Ascending aorta (tissue), 2 donors: ENCODE measurements at places on chromosomes 7 and 10.
A peak's percentile ranks its signal among the peaks of the same experiment; 100 is the strongest.

DNA sequence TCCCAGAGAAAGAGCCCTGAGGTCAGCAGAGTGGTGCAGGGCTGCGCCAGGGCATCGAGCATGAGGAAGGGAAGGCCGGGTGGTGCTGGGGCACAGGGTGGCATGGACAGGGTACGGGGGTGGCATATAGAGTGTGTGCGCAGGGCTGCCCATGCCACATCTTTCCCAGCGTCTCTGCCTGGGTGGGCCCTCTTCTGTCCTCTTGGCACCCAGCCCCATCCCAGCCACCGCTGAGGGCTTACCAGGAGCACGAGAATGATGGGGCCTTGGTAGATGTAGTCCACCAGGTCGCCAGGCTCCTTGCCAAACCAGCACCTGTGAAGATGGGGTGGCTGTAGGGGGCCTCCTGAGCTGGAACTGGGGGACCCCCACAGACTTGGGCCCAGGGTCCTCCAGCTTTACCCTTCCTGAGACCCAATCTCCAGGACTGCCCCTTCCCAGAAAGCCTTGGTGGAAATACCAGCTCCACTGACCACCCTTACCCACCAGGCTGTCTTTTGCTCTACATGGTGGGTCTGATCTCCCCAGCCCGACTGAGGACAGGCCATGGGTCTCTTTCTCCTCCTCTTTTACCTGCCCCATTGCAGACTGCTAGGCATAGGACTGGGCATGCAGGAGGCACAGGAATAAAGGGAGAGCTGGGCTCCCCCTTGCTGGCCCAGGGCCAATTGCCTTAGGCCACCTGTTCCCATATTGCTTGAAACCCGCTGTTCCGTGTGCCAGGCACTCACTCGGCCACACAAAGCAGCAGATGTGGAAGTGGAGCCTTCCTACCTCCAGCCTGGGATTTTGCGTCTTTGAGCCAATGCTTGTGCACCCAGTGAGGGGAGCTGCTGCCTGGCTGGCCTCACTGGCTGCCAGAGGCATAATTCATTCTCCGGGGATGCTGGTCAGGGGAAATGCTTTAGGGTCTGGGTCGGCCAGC, 21.7 kb downstream of the CRHR2 start:
- no peaks in the 10 kb centered on the region for H3K4me1 ChIP-seq
- no peaks in the 10 kb centered on the region for H3K36me3 ChIP-seq
- no peak for DNase-seq
- no peak overlapping the region for H3K4me3 ChIP-seq
- no peaks in the 10 kb centered on the region for H3K27me3 ChIP-seq
- no peak overlapping the region for H3K27ac ChIP-seq

DNA sequence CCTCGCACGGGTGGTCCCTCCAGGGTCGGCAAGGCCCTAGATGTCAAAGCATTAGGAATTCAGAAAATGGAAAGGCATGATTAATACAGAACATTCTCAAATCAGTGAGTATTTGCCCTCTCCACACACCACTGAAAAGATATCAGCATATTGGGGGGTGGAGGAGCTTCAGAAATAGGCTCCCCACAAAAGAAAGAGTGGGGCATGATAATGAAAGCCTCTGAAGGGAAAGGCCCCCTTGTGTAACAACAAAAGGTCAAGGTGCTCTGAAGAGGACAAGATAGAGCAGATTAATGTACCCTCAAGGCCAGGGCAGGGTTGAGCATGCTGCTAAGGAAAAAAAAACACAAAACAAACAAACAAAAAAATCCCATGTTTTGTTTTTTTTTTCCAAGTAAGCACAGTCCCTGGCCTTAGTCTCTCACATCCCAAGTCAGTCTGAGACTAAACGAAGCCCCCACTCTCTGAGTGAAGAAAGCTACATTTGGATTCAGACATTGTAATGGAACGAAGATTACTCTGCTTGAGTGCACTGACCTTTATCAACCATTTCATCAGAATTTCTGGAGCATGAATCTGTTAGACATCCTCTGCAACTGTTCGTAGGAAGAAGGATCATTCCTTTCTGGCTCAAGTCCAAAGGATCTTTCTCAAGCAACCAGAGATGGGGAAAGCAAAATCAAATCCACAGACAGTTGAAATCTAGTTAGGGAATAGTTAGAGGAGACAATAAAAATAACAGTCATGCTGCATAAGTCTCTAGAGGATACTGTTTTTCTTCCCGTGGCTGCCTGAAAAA, 27.4 kb upstream of the DGKI start:
- H3K36me3 ChIP-seq = peaks cover 52% of the 10 kb centered on the region
- DNase-seq = no peak
- H3K4me3 ChIP-seq = no peak overlapping the region
- peaks cover 38% of the 10 kb centered on the region for H3K4me1 ChIP-seq
- peak overlapping the region; percentile 42 for H3K27ac ChIP-seq
- H3K27me3 ChIP-seq = no peaks in the 10 kb centered on the region

DNA sequence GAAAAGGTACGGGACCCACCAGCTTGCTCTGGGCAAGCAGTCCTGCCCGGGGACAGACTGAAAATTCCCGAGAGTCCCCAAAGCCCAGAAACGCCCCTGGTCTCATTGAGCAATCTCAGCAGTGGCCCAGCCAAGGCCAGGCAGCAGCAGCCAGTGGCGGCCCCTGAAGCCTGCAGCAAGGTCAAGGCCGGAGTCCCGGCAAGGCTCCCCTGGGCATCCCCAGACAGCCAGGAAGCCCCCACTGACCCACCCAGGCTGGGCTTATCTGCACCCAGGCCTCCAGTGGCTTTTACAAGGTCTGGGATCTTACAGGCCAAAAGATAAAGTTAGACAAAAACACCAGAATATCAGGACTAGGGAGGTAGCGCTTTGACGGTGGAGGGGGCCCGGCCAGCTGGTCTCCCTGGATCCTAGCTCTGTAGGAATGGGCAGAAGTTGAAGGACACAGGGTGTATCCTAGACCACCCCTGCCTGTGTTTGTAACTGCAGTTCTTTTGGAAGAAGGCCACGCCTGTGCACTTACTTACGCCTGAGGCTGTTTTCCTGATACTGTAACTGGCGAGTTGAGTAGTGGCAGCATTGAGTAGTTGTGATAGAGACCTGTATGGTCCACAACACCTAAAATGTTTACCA, 130.5 kb upstream of the NPS start:
- peaks cover 13% of the 10 kb centered on the region for H3K36me3 ChIP-seq
- H3K27ac ChIP-seq = no peak overlapping the region
- H3K4me1 ChIP-seq = no peaks in the 10 kb centered on the region
- H3K27me3 ChIP-seq = no peaks in the 10 kb centered on the region

- no peak for DNase-seq
- peaks cover 13% of the 10 kb centered on the region for H3K27me3 ChIP-seq
- peaks cover 4% of the 10 kb centered on the region for H3K4me1 ChIP-seq
Measured at GRCh38 chr10:101282947-101283346, 53.7 kb upstream of the LBX1 start.
